ENCODE measurements at places on chromosomes 7 and 10. TPM values are rescaled to one million over a fixed set of nuclear protein-coding genes. Genes with fewer than 3 reads are reported as not detected.

- peaks cover 6% of the 10 kb centered on the region for H3K36me3 ChIP-seq
- H3K4me3 ChIP-seq, result no peak overlapping the region
- H3K4me1 ChIP-seq, result no peaks in the 10 kb centered on the region
Measured at GRCh38 chr7:107208024-107208521, 39.3 kb downstream of the HBP1 start.

The SPDYE5 gene
- total RNA-seq, result not detected

GRCh38 chr10:36092116-36092515 lies 450.0 kb upstream of the FZD8 start:
- no peaks in the 10 kb centered on the region for H3K4me1 ChIP-seq
- H3K27ac ChIP-seq, result no peak overlapping the region
- no peaks in the 10 kb centered on the region for H3K36me3 ChIP-seq
- H3K27me3 ChIP-seq, result no peaks in the 10 kb centered on the region

The MRLN gene
- not detected for total RNA-seq

The OR6V1 gene
- not detected for total RNA-seq

The RPEL1 gene
- total RNA-seq, result 0.10 TPM

The CTNNA3 gene
- not detected for total RNA-seq

- no peak overlapping the region for H3K4me3 ChIP-seq
- H3K27me3 ChIP-seq, result no peaks in the 10 kb centered on the region
- H3K36me3 ChIP-seq, result no peaks in the 10 kb centered on the region
- H3K27ac ChIP-seq, result no peak overlapping the region
Measured at GRCh38 chr7:153616711-153617325, 435.4 kb upstream of the DPP6 start.

DNA sequence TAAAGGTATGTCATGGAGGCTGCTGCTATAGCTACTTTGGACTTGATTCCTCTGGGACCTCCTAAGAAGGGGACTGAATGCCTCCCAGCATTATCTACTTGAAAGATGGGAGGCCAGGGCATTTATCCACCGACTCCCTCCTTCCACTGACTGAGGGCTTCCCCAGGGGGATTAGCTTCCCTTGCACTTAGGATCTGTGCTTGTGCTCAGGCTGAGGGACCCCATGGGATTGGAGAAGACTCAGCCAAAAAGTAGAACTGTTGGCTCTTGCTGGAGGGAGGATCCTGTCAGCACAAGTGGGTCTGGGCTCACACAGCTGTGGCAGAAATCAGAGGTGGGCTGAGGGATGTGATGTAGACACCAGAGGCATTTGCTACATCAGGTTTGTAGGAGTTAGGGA lies 81.5 kb upstream of the SYPL1 start:
- H3K27me3 ChIP-seq, result peaks cover 13% of the 10 kb centered on the region
- no peaks in the 10 kb centered on the region for H3K36me3 ChIP-seq
- no peak overlapping the region for H3K27ac ChIP-seq
- H3K4me1 ChIP-seq, result peaks cover 13% of the 10 kb centered on the region

- H3K4me3 ChIP-seq, result no peak overlapping the region
- H3K27ac ChIP-seq, result peak overlapping the region; percentile 98
- no peaks in the 10 kb centered on the region for H3K36me3 ChIP-seq
- H3K27me3 ChIP-seq, result no peaks in the 10 kb centered on the region
Measured at GRCh38 chr7:75905785-75906604, 9.0 kb upstream of the POR start.

GRCh38 chr10:1291178-1292090 lies 235.2 kb downstream of the WDR37 start:
- no peak overlapping the region for H3K27ac ChIP-seq
- no peaks in the 10 kb centered on the region for H3K4me1 ChIP-seq
- no peak overlapping the region for H3K4me3 ChIP-seq
- DNase-seq, result no peak

The FKBP6 gene
- 0.13 TPM for total RNA-seq

The CLIP2 gene
- total RNA-seq, result 17.4 TPM

GRCh38 chr10:44385696-44386441 lies 972 bp upstream of the CXCL12 start:
- no peaks in the 10 kb centered on the region for H3K27me3 ChIP-seq
- no peaks in the 10 kb centered on the region for H3K36me3 ChIP-seq
- no peak overlapping the region for H3K27ac ChIP-seq
- H3K4me3 ChIP-seq, result no peak overlapping the region

GRCh38 chr10:130606001-130606405 lies 469.8 kb downstream of the GLRX3 start:
- DNase-seq, result no peak
- H3K36me3 ChIP-seq, result no peaks in the 10 kb centered on the region
- no peak overlapping the region for H3K4me3 ChIP-seq
- H3K27ac ChIP-seq, result no peak overlapping the region

The CHN2 gene
- total RNA-seq, result 28.6 TPM

GRCh38 chr10:48902096-48902495 lies 37.5 kb downstream of the LRRC18 start:
- H3K36me3 ChIP-seq, result no peaks in the 10 kb centered on the region
- peaks cover 1% of the 10 kb centered on the region for H3K27me3 ChIP-seq
- no peaks in the 10 kb centered on the region for H3K4me1 ChIP-seq
- H3K4me3 ChIP-seq, result no peak overlapping the region

The ACTA2 gene
- 58.1 TPM for total RNA-seq

DNA sequence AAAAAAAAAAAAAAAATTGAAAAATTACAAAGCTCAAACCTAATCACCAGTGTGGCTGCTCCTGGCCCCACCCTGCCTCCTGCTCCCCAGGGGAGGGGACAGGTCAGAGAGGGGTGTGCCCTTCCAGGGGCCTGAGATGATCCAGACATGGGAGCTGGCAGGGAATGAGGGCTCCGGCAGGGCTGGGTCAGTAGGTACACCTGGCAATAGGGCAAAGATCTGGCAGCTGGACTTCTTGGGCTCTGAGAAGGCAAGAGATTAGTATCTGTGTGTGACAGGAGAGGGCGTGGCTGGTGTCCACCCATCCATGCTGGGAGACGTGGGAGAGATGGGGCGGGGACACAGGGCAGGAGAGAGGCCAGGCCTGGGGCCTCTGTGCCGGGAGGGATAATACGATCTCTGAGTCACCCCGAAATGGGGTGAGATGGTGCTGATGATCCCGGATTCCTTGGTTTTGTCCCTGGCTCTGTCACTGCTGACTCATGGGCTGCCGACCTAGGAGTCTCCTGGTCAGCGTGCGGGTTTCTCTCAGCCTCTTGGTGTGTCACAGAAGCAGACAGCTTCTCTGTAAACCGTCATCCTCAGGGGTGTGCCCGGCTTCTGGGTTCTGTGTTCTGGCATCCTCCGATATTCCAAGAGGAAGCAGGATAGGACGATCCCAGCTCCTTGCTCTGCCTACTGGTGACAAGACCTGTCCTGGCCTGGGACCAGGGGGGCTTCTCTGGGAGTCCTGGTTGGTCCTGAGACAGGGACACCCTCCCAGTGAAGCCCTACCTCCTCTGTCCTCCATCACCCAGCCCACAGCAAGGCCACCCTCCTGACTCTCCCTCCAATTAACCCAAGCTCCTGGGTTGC lies 8.2 kb upstream of the CLDN4 start:
- H3K4me1 ChIP-seq, result peaks cover 29% of the 10 kb centered on the region
- no peaks in the 10 kb centered on the region for H3K36me3 ChIP-seq
- no peak overlapping the region for H3K27ac ChIP-seq
- no peak overlapping the region for H3K4me3 ChIP-seq

The NEUROD6 gene
- not detected for total RNA-seq

- H3K27me3 ChIP-seq, result no peaks in the 10 kb centered on the region
- DNase-seq, result no peak
- no peak overlapping the region for H3K4me3 ChIP-seq
- H3K36me3 ChIP-seq, result no peaks in the 10 kb centered on the region
- H3K4me1 ChIP-seq, result no peaks in the 10 kb centered on the region
Measured at GRCh38 chr10:90604636-90605035, 253.2 kb downstream of the HTR7 start.

The KCP gene
- 1.0 TPM for total RNA-seq

GRCh38 chr10:130545697-130546096 lies 409.5 kb downstream of the GLRX3 start:
- no peak for DNase-seq
- H3K4me1 ChIP-seq, result no peaks in the 10 kb centered on the region
- no peak overlapping the region for H3K4me3 ChIP-seq
- H3K27me3 ChIP-seq, result peaks cover 12% of the 10 kb centered on the region
- H3K27ac ChIP-seq, result no peak overlapping the region

DNA sequence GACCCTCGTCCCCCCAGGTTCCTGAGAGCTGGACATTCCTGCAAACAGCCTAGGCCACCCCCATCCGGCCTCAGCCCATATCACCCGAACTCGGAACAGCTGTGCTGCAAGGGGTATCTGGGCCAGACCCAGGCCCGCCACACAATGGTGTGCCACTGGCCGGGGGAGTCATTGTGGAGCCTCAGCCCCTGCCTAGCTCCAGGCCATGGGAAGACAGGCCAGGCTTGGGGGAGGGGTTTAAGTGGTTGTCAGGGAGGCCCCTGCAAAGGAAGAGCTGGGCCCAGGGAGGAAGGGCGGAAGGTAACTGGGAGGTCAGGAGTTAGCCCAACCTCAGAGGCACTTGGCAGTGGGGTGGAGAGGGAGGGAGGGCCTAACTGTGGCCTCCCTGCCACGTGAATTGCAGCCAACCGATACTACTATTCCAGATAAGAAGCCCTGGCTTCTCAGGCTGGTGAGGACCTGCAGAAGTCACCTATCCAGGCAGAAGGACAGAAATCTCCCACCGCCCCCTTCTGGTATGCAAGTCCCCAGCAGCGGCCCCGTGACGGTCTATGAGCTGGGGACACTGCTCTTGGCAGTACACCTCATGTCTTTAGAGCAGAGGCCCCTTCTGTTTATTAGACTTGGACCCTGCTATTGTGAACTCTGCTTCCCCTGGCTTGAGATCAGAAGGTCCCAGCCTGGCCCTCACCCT lies 26.8 kb downstream of the VSIR start:
- H3K4me3 ChIP-seq, result no peak overlapping the region
- DNase-seq, result peak; percentile 47
- peaks cover 14% of the 10 kb centered on the region for H3K4me1 ChIP-seq
- no peaks in the 10 kb centered on the region for H3K27me3 ChIP-seq
- H3K27ac ChIP-seq, result no peak overlapping the region

The SPDYE6 gene
- not detected for total RNA-seq

DNA sequence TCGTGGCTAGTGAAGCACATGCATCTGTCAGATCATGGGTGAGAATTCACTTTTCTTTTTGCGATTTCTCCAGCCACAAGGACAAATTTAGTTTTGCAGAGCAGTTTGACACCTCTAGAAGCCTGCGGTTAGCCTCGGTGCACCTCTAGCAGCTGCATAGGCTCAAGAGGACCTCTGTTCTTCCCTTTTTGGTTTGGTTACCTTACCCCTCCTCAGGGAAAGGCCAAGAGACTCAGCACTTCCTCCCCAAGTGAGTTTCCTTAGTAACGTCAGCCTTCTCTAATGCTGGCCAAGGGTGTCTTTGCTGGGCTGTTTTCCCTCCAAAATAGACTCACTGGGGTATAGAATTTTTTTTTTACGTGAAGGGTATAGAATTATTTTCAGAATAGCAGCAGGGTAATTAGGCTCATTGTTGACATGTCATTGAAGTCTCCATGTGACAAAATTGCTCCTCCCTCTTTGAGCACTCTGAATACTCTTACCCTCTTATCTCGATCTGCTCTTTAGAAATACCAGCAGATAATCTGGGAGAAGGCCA lies 97.8 kb downstream of the AUTS2 start:
- H3K4me3 ChIP-seq, result no peak overlapping the region
- no peaks in the 10 kb centered on the region for H3K4me1 ChIP-seq
- DNase-seq, result no peak
- H3K36me3 ChIP-seq, result no peaks in the 10 kb centered on the region
- no peak overlapping the region for H3K27ac ChIP-seq
- no peaks in the 10 kb centered on the region for H3K27me3 ChIP-seq

The SH2D4B gene
- not detected for total RNA-seq

GRCh38 chr10:80290474-80291220 lies 1.2 kb upstream of the MAT1A start:
- no peaks in the 10 kb centered on the region for H3K36me3 ChIP-seq
- H3K27me3 ChIP-seq, result no peaks in the 10 kb centered on the region
- peak; percentile 88 for DNase-seq
- H3K27ac ChIP-seq, result peak overlapping the region; percentile 94
- H3K4me3 ChIP-seq, result peak overlapping the region; percentile 62

The CALHM1 gene
- not detected for total RNA-seq

DNA sequence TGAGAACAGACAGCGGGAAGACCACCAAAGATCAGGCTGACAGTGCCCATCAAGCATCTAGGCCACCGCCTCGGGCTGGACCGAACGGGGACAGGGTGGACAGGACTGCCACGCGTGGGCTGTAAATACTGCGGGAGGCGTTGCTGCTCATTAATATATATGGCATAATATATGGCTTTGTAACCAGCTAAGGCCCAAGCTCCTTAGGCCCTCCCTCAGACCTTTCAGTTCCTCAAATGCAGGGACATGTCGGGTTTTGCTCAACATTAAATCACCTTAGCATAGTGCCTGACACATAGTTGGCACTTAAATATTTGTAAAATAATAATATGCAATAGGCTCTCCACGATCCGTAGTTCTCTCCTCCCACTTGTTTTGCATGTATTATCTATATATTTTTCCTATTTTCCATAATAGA lies 402 bp upstream of the TMEM168 start:
- H3K36me3 ChIP-seq, result no peaks in the 10 kb centered on the region
- DNase-seq, result no peak
- peak overlapping the region; percentile 93 for H3K27ac ChIP-seq

DNA sequence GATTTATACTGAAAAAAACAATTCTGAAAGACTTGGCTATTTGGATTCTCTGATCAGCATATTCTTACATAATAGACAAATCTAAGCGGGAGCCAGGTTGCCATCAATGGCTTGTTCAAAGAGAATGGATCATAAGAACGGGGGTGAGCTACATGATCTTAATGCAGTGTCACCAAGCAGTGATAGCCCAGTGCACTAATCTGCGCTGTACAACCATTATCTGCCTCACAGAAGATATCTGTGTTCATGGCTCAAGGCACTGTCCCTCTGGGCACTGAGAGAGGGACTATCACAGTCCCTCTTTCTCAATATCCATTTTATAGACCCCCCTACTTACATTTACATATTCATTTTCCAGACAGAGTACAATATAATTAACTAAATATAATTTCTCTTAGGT lies 22.9 kb upstream of the PRKAR2B start:
- no peak overlapping the region for H3K4me3 ChIP-seq
- no peak for DNase-seq
- no peaks in the 10 kb centered on the region for H3K36me3 ChIP-seq
- no peaks in the 10 kb centered on the region for H3K27me3 ChIP-seq

- peak within 1 kb of the TSS; percentile 70 for H3K4me3 ChIP-seq
- no peak within 1 kb of the TSS for H3K27ac ChIP-seq
- no peak for DNase-seq
- peaks cover 27% of the 10 kb centered on the region for H3K4me1 ChIP-seq
- no peaks in the 10 kb centered on the region for H3K36me3 ChIP-seq
Measured at GRCh38 chr10:87659571-87660483, at the start of gene PAPSS2. Gene PAPSS2, plus strand, starts transcription at chr10:87659878. Its CDS starts 104 bp downstream, at chr10:87659982.

DNA sequence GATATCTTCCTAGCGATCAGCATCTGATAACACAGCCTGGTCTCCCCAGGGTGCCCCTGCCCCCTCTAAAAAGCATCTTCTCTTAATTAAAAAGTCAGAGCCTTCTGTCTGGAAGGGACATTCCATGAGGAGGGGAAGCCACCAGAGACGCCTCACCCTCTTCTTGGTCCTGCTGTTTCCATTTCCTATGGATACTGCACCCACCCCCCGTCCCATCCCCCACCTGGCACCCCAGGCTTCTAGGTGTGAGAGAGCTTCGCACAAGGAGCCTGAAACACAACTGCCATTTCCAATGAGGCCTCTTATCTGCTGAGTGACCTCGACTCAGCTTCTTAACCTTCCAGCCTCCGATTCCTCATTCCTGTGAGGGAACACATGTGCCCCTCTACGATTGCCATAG lies 51.4 kb downstream of the COL13A1 start:
- peaks cover 12% of the 10 kb centered on the region for H3K4me1 ChIP-seq
- H3K27me3 ChIP-seq, result peaks cover 9% of the 10 kb centered on the region
- no peaks in the 10 kb centered on the region for H3K36me3 ChIP-seq
- H3K4me3 ChIP-seq, result no peak overlapping the region

All from HepG2 (cell line).